ENCODE measurements at places on chromosomes 3 and 15. TPM values are rescaled to one million over a fixed set of nuclear protein-coding genes. Genes with fewer than 3 reads are reported as not detected.
A peak's percentile ranks its signal among the peaks of the same experiment; 100 is the strongest.

DNA sequence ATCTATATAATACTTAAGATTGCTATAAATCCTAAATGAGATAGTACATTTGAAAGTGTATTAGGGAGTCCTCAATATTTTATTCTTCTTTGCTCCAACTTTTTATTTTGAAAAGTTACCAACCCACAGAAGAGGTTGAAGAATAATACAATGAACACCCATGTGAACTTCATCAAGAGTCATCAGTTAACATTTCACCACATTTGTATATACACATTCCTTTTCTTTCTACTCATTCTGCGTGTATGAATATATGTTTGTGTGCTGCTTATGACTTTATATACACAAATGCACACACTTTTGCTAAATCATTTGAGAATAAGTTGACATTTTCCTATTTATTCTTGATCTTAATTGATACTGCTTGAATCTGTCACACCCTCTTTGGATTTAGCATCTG, 193.3 kb upstream of the CGNL1 start:
- no peak for DNase-seq

Gene CASR
- total RNA-seq, result not detected

Gene ZBTB38
- 119 TPM for total RNA-seq

GRCh38 chr3:46894256-46894655, 16.7 kb downstream of the PTH1R start:
- no peak for DNase-seq

GRCh38 chr15:75662823-75663519, 15.3 kb downstream of the SNX33 start:
- DNase-seq, result no peak

Gene SHQ1
- 11.1 TPM for total RNA-seq

DNA sequence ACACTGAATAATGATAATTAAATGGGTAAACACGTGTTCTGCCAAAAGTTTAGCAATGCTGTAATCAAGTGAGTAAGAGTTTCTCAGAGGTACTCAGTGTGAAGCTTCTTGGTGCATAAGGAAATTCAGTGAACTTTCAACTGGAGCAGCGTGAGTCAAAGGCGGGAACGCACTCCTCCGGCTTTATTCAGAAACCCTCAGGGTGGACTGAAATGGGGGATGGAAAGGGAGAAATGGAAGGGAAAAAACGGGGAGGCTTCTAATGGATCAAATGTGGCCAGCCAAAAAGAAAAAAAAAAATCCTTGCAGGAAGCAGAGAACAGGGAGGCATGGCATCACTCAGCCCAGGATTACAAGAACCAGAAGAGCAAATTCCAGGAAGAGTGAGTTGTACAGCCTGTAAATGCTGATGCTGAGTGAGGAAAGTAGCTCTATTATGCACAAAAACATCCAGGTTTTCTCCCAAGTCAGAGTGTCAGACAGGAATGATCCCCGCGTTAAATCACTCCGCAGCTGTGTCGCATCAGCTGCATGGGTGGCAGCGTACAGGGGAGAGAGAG, 85.3 kb downstream of the ASB7 start:
- DNase-seq, result no peak

Gene SCN5A
- total RNA-seq, result 166 TPM

DNA sequence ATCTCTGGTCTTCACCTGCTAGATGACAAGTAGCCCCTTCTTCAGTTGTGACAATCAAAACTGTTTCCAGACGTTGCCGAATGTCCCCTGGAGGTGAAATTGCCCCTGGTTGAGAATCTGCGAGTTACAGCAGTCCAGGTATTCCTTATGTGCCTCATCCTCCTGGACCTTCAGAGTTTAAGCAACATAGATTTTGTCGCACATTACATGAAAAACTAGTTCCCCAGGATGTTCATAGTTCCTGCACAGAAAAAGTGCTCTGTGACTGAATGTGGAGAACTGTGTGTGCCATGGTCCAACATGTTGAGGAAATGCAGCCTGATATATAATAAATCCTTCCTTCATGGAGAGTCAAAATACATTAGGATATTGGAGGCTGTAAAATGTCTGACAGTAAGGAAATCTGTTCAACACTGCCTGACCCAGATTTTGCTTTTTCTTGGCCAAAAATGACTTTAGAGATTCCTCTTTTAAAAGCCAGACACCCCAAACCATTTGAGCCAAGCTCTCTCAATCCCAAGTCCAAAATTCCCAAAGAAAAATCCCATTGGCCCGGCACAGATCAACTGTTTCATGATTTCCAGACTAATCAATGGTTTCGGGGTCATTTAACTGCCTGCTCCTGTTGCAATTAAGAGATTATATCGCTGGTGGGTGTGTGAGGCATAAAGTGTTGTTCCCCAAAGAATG, 20.4 kb upstream of the SHC4 start:
- DNase-seq, result no peak

DNA sequence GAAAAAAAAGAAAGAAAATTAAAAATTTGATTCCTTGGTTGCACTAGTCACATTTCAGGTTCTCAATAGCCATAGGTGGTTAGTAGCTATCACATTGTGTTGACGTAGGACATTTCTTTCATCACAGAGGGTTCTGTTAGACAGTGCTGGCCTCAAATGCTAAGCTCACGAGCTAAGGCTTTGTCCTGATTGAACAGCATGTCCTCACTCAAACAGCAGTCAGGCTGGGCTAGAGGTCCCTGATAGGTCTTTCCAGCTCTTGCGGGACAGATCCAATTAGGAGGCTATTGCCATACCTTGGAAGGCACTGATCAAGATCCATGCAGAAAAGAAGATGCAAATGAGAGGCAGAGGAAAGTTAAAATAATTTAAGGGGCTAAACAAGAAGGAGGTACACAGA, 85.9 kb upstream of the HACD2 start:
- no peak for DNase-seq

Gene GPR149
- total RNA-seq, result not detected

Gene PP2D1
- total RNA-seq, result not detected

DNA sequence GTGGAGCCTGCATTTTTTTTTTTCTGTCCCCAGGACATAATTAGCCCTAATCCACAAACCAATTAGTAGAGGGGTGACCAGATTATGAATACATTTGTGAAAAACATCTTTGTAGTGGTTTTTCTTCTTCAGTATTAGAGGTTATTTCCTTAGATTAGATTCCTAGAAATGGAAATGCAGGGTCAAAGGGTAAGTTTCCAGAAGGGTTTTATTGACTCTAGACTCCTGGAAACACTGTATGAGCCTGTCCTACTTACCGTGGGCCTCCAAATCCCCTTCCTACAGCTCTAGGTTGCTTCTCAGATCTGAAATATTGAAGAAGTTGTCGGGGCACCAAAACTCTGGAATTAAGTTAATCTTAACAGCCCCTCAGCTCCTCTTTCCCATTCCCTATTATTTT, 22.4 kb downstream of the SQOR start:
- DNase-seq, result no peak

DNA sequence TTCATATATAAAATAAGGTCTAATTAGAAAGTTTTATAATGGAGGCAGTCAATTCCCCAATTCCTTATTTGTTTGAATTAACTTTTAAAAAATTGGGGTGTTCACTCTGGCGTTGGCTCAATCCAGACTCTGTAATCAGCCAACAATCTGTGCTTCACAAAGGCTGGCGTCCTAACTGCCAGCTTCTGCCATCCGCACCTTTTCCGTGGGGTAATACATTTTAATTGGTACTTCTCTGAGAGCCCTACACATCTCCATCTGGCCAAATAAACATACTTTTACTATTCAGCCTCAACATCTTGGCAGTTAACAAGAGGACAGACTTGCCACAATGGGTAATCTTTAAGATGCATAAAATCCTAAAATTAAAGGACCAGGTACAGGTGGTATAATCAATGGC, 125.2 kb upstream of the CCNL1 start:
- no peak for DNase-seq

DNA sequence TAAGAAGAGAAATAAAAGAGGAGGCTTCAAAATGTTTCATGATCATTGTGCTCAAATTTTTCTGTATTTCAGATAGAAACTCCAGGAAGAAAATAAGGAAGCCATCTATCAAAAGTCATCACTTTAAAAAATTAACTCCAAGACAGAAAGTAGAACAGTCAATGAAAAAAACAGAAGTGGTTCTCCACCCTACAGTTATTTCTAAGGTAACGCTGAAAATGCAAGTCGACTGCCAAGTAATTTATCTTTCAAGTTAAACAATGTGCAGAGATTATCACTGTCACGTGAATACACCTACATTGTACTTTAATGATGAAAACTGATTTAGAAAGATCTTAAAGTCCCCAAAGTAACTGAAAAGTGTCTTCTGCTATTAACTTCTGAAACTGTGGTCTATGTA, 78.5 kb upstream of the SNRPA1 start:
- no peak for DNase-seq

GRCh38 chr3:82610236-82610635, 848.8 kb upstream of the GBE1 start:
- no peak for DNase-seq

GRCh38 chr15:68416158-68416535, 15.8 kb downstream of the ITGA11 start:
- DNase-seq, result peak; percentile 49

Gene DOCK3
- 6.1 TPM for total RNA-seq

GRCh38 chr3:142433110-142433509, 14.7 kb downstream of the XRN1 start:
- no peak for DNase-seq

Gene MUC13
- total RNA-seq, result 0.13 TPM

Gene KNSTRN
- total RNA-seq, result 7.5 TPM

GRCh38 chr3:8663177-8664061, 18.8 kb upstream of the SSUH2 start:
- no peak for DNase-seq

- no peak for DNase-seq
Observed at GRCh38 chr15:75653347-75653913, 5.7 kb downstream of the SNX33 start.

GRCh38 chr15:78933187-78933822, 11.5 kb downstream of the CTSH start:
- DNase-seq, result no peak

- DNase-seq, result no peak
Observed at GRCh38 chr15:66700412-66700801, 1.6 kb upstream of the SMAD6 start.

DNA sequence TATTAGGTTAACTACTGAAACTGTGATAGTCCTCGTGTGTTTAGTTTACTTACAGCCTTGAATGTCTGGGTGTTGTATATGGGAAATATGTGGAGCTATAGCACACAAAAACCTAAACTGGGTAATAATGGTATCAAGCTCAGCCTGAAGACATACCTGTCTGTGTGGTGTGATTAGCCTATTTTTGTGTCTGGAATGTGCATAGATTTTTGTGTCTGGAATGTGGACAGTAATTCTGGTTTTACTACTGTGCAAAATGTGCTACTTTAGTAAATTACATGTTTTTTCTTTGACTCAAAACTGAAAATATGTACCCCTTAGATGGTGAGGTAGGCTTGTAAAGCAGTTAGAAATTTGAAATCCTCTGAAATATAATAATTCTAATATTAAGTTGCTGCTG, 43.5 kb downstream of the CHD2 start:
- no peak for DNase-seq

DNA sequence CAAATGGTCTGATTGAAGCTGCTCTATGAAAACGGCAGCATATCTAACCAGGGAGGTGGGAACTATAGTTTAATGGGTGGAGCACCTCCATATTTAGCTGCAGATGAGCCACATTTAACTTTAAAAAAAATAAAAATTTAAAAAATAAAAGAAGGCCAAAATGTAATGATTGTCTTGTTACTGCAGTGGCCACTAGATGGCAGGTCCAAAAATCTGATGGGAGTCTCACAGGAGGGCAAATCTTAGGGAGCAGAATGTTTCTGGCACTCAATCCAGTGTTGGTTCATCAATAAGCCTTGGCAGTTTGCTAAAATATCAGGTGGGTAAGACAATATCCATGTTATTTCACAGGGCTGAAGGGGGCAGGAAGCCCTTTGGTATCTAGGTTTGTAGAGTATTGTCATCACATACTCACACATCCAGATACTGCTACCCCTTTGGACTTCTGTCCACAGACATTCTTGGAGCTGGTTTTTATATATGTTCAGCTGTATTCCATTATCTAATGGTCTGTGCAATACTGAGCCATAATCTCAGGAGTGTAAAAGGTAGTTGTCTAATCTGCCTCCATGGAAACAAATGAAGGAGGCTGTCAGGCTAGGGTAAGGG, 233.3 kb downstream of the TIGIT start:
- DNase-seq, result no peak

- DNase-seq, result peak; percentile 84
Observed at GRCh38 chr15:40847223-40847961, 3.5 kb downstream of the SPINT1 start.

GRCh38 chr3:75325716-75326115, 338.4 kb upstream of the FRG2C start:
- DNase-seq, result no peak

DNA sequence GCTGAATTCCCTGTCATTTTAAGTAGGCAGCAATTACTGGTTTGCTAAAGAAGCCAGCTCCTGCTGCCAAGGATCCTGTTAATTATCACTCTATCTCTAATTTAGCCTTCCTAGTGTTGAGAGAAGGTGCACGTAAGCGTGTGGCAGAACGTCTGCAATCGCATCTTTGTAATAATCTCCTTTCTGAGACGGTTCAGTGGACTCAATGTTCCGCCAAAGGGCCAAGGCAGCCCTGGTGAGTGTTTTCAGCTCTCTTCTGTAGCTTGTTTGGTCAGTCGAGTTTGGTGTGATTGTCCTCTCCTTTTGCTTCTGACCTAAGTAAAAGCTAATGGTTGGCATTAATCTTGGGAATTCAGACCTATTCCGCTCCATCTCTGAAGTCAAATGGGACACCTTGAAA, 24.2 kb downstream of the MITF start:
- DNase-seq, result no peak

DNA sequence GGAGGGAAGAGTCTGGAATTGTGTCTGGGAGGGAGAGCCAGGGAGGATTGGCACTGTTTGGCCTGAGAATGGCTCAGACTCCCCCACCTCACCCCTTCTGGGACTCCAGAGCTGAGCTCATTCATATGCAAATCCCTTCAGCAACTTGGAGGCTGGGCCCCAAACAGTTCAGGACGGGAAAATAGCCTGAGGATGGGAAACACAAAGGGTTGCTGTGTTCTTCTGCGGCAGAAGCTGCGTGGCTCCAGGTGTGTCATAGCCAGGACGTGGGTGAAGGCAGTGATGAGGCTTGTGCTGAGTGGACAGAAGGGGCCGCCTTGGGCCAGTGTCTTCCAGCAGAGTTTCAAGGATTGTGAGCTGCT, 16.6 kb downstream of the MASP1 start:
- DNase-seq, result no peak

Gene GP9
- 0.27 TPM for total RNA-seq

Data from cardiac septum (tissue), 1 donor.